ENCODE measurements at places on chromosomes 13 and 19. TPM values are rescaled to one million over a fixed set of nuclear protein-coding genes. Genes with fewer than 3 reads are reported as not detected.
A peak's percentile ranks its signal among the peaks of the same experiment; 100 is the strongest.

- no peak for ATAC-seq
Measured at GRCh38 chr13:75961911-75962310, 325.8 kb downstream of the LMO7 start.

- ATAC-seq: peak; percentile 62
Measured at GRCh38 chr19:33797802-33798671, 1.4 kb downstream of the KCTD15 start.

NHLRC3 gene
- total RNA-seq: 7.6 TPM

ATP1A3 gene
- total RNA-seq: 0.32 TPM

- ATAC-seq: no peak
Measured at GRCh38 chr13:52162279-52163101, 3.1 kb upstream of the NEK3 start.

- peak; percentile 59 for ATAC-seq
Measured at GRCh38 chr19:7799640-7800355, 30.2 kb upstream of the EVI5L start.

EPSTI1 gene
- 3.4 TPM for total RNA-seq

DNA sequence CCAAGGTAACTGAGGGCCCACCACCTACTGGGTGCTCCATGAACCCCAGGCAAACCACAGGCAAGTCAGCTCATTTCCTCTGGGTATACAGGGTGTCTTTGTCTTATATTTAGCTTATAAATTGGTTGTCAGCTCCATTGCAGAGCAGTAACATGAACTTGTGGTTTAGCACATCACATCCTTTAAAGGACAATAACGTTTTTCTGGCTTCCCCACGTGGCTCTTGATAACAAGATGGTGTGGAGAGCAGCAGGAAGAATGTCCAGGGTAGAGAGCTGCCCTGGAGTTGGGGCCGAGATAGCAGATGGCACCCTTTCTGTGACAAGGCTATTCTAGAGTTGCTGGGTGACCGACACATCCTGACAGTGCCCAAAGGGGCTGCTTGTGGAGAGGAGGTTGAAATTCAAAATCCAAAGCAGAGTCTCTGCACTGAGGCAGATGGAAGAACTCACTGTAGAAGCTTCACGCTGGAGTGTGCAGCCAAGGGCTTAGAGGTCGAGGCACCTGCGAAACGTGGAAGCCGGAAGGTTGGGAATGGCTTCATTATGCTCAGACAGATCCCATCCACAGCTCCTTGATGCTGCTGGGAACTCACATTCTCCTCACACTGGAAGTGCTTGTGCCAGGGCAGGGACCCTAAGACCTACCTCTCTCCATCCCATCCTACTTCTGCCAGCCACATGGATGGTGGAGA lies 133.0 kb upstream of the FRY start:
- no peak for ATAC-seq

ADM5 gene
- total RNA-seq: 0.92 TPM

CATSPERD gene
- not detected for total RNA-seq

ZNF98 gene
- not detected for total RNA-seq

DNA sequence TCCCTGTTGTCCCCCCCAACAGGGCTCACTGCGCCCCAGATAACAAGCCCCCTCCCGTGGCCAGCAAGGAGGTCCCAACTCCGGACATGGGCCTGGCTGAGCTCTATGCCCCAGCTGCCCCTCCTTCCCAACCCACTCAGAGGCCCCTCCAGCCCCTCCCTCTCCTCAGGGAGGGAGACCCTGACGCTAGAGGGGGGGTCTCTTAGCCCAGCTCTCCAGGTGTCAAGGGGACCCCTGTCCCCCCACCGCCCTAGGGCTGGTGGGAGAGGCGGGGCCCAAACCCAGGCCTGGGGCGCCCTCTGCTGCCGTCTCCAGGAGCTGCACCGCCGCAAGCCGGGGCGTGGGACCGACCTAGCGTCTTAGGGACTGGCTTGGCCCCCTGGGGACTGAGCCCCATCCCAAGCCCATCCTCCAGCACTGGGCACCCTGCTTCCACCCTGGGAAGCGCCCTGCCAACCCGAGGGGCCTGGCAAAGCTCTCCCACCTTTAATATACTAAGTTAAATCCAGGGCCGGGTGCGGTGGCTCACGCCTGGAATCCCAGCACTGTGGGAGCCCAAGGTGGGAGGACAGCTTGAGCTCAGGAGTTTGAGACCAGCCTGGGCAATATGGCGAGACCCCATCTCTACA lies 1.4 kb downstream of the GRIN3B start:
- ATAC-seq: peak; percentile 51

ELSPBP1 gene
- total RNA-seq: not detected

CLDND2 gene
- 1.1 TPM for total RNA-seq

DNA sequence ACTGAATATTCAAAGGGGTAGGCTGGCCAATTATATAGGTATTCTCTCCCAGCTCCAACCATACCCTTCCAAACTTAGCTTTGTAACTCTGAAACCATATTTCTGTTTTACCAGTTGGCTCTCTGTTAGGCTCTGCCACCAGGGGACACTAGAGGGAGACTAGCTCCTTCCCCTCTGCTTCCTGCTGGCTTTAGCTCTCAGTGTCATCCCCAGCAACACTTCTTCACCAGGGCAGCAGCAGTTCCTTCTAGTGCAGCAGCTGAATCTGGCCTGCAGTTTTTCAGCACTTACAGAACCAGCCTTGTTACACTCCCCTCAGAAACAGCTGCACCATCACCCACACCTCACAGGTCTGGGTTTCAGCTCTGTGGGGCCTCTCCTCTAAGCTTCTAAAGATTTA lies 51.0 kb upstream of the DOCK9 start:
- ATAC-seq: peak; percentile 62

WIZ gene
- total RNA-seq: 19.4 TPM

GRCh38 chr19:41700381-41701195 lies 7.8 kb upstream of the CEACAM5 start:
- no peak for ATAC-seq

DNA sequence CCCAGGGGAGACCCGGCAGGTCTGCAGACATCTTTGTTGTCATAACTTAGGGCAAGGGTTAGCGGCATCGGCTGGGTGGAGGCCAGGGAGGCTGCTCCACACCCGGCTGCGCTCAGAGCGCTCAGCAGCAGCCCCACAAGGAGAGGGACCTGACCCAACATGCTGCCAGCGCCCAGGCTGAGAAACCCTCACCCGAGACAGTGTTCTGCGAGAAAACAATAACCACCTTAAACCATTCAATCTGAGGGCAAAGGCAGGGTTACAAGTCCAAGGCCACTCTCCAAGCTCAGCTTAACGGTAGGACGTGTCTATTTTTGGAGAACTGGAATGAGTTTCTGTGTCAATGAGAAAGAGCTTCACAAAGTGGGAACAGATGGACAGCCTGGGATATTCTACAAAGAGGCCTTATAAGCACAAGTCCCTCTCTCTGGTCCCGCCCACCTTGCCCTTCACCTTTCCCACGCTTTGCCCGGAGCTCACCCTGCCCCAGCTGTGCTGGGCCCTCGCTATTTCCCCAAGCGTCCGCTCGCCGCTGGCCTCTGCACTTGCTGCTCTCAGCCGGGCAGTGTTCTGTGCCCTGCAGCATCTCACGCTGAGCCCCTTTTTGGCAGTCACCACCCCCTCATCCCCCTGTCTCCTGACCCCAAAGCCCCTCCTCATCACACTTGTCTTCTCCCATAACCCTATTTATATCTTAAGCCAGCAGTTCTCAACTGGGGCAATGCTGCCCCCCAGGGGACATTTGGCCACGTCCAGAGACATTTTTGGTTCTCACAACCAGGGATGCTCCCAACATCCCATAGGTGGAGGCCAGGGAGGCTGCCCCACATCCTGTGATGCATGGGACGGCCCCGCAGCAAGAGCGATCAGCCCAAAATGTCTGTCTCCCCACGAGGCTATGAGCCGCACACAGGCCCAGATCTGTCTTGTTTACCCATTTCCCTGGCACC lies 17.6 kb downstream of the PPP1R12C start:
- ATAC-seq: peak; percentile 2

NRTN gene
- 2.7 TPM for total RNA-seq

- ATAC-seq: no peak
Measured at GRCh38 chr13:105202354-105202753, 1333.1 kb downstream of the EFNB2 start.

GRCh38 chr13:110661256-110661655 lies 44.7 kb downstream of the CARS2 start:
- no peak for ATAC-seq

- no peak for ATAC-seq
Measured at GRCh38 chr13:51768976-51769375, 35.0 kb downstream of the DHRS12 start.

PCSK4 gene
- total RNA-seq: 1.2 TPM

PSMC4 gene
- total RNA-seq: 56.7 TPM

- ATAC-seq: peak; percentile 49
Measured at GRCh38 chr13:113022391-113022744, 53.4 kb downstream of the MCF2L start.

DNA sequence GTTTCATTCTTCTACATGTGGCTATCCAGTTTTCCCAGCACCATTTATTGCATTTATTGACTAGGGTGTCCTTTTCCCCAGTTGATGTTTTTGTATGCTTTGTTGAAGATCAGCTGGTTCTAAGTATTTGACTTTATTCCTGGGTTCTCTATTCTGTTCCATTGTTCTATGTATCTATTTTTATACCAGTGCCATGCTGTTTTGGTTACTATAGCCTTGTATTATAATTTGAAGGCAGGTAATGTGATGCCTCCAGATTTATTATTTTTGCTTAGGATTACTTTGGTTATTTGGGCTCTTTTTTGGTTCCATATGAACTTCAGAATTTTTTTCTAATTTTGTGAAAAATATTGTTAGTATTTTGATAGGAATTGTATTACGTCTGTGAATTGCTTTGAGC lies 80.6 kb downstream of the URI1 start:
- ATAC-seq: no peak

TSKS gene
- total RNA-seq: 0.12 TPM

DNA sequence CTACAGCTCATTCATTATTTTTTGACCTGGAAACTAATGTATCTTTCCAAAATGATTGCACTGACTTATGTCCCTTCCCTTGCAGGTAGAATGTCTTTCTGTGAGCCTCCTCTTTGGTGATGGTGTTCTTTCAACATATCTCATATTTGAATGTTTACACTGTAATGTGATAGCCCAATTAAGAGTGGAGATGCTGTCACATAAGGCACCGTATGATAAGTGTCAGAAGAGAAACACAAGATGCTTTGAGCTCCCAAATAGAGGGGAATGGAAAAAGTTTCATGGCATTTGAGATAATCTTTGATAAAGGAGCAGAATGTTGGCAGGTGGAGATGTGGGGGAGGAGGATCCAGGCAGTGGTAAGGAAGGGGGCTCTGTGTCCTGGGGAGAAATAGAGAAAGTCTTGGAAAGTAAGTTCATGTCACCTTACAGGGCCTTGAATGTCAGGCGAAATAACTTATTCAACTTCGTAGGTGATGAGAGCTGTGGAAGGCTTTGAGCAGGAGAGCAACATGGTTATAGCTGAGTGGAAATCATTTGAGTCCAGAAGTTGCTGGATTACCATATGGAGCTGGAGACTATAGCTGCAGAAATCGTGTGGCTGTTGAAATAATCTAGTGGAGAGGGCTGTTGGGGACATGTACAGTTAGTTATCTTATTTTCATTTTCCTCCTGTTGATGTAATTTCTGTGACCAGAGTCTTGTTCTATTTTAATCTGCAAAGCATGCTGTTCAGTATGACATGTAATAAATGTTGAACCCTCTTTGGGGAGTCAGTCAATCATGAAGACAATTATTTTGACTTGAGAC lies 10.3 kb upstream of the RNF113B start:
- no peak for ATAC-seq

FFAR1 gene
- total RNA-seq: not detected

GRCh38 chr13:39587939-39588338 lies 15.1 kb downstream of the LHFPL6 start:
- no peak for ATAC-seq

DNA sequence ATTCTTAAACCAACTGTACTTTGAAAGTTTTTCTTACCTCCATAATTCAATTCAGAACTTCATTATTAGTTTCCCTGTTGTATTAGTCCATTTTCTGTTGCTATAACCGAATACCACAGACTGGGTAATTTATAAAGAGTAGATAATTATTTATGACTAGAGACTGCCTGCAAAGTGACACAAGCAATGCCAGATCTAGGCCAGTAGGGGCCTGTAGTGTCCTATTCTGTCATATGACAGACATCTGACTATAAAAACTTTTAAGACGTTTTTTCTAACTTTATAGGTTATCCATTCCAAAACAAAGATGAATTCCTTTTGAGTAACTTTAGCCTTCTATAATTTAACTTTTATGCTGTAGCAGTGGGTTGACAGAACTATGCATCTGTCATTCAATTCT lies 2783.8 kb downstream of the PCDH9 start:
- no peak for ATAC-seq

DNA sequence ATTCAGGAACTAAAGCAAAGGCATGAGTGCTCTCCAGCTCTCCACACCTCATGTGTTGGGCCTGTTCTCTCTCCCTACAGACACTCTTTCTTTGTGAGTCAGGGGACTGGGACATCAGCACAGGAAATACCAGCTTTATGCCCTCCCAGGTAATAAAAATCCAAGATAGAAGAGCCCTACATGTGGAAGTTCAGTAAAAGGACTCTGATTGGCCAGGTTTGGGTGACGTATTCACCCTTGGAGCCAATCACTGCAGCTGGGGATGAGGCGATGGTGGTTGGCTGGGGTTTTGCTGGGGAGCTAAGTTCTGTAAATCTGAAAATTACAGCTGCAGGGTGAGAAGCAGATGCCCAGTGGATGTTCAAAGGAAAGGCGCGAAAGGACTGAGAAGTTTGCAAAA lies 32.5 kb downstream of the CCDC70 start:
- ATAC-seq: no peak

CGB1 gene
- total RNA-seq: not detected

- no peak for ATAC-seq
Measured at GRCh38 chr19:14369399-14370168, 11.7 kb upstream of the ADGRE5 start.

DNA sequence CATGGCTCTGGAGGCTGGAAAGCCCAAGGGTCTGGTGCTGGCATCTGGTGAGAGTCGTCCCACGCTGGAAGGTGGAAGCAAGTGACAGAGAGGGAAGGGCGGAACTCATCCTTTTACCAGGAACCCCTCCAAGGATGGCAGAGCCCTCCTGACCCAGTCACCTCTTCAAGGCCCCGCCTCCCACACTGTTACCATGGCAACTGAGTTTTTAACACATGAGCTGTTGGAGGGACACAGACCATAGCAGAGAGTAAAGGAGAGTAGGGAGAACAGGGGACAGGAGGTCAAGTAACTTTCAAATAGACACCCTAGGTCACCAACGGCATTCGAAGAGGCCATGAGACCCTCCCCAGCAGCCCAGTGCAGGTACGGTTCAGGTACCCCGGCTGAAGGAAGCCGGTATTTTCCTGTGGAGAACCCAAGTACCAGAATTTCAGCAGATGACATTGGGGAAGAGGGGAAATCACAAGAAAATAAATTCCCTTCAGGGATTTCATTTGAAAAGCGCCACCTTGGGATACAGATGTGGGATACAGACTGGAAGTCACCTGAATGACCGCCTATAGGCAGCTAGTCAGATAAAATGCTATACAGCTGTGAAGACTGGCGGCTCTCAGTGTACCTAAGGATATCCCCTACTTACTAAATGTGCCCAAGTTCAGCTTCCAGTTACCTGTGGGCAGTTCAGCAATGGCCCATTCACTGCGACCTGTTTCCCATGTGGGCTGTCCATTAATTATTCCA lies 8.0 kb downstream of the IL17D start:
- ATAC-seq: no peak

KLK14 gene
- total RNA-seq: 0.68 TPM
